ENCODE measurements at places on chromosomes 16 and 17. TPM values are rescaled to one million over a fixed set of nuclear protein-coding genes. Genes with fewer than 3 reads are reported as not detected.
A peak's percentile ranks its signal among the peaks of the same experiment; 100 is the strongest.

DNA sequence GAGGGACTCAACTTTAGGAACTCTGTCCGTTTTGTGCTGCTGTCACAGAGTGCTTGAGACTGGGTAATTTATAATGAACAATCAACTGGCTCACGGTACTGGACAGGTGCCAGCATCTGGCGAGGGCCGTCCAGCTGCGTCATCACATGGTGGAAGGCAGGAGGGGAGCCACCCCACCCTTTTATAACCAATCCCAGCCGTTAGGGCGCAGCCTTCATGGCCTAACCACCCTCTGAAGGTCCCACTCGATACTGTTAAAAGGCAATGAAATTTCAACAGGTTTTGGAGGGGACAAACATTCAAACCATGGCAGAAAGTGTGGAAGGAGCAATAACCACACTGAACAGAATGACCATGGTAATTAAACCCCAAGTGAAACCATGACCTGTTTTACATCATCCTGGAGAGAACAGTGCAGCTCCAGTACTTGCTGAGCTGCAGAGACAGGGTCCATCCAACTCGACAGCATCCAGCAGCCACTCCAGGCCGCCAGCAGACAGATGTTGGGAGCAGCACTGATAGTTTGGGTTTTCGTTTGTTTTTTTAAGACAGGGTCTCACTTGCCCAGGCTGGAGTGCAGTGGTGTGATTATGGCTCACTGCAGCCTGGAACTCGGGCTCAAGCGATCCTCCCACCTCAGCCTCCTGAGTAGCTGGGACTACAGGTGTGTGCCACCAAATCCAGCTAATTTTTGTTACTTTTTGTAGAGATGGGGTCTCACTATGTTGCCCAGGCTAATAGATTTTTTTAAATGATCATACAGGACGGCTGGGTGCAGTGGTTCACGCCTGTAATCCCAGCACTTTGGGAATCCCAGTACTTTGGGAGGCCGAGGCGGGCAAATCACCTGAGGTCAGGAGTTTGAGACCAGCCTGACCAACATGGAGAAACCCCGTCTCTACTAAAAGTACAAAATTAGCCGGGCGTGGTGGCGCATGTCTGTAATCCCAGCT is 11.0 kb downstream of the CHMP6 start:
- DNase-seq = peak; percentile 72

GRCh38 chr17:29158488-29159275 is 21.5 kb downstream of the MYO18A start:
- no peak for DNase-seq

DNA sequence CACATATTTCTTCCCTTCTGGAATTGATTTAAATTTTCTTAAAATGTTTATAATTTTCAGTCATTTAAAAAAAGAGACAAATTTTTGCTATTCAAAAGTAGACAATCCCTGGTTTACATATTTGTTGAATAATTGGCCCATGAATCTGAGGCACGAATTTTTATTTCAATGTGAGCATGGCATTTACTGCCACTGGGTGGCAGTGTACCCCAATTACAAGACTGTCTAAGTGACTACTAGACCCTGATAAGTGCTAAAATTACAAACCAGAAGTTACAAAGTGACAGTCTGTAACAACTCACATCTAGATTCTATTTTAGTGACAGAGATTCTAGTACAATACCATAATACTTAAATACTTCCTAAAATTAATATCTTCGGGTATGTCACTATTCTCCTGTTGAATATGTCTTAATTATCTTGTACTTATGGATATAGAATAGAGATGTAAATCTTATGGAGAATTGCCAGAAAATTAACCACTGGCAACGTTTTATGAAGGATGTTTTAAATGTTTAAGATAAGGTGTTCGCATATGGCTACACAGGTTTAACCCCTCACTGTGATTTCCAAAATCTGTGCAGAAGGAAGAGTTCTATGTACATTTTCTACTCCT is 235.8 kb downstream of the MAP2K4 start:
- DNase-seq = peak; percentile 15

GRCh38 chr16:48008011-48008525 is 147.7 kb downstream of the ABCC12 start:
- DNase-seq = no peak

GRCh38 chr16:15833541-15833940 is 23.3 kb downstream of the MYH11 start:
- DNase-seq = no peak

DNA sequence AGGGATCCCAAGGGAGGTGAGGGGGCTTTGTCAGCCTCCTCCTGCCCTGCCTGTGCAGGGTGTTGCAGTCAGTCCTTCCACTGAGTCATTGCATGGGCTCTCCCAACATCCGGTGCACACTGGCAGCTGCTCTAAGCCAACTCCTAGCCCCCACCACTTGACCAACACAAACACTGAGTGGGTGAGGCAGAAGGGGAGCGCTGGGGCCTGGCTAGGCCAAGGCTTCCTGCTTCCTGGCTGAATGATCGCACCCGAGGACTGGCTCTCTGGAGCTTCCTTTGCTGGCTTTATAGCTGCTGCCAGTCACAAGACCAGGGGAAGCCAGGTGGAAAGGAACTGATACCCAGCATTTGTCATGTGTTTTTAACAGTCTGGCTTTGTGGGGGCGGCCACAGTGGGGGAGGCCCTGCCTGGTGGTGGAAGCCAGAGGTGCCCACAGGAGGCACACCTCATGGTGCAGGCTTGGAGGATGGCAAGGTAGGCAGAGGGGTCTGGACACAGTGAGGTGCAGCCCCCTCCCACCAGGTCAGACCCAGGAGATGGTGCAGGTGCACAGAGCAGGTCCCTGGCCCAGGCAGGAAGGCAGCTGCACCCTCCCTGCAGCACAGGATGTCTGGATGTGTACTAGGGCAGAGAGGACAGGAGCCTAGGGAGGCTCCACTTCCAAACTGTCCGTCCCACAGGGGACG is 6.8 kb downstream of the MPG start:
- peak; percentile 76 for DNase-seq

GRCh38 chr17:74235040-74235581 is 21.7 kb downstream of the TTYH2 start:
- no peak for DNase-seq

- no peak for DNase-seq
Measured at GRCh38 chr17:80032614-80033171, 3.0 kb downstream of the TBC1D16 start.

DNA sequence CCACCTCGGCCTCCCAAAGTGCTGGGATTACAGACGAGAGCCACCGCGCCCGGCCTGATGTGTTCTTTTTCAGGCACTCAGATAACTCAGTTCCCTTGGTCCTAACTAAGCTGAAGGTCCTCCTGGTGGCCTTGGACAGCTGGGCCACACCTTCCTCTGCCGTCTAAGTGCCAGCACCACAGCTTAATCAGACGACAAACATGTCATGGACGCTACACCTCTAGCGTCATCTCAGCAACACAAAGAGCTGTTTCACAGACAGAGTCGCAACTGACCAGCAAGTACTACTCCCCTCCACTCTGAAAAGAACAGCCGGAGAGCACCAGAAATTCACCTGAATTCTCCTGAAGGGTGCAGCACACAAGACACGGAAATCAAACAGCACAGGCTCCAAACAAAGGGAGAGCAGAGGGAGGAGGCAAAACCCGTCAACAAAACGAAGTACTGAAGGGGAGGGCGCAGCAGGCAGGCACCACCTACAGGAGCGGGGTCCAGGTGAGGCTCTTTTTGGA is 4.4 kb downstream of the TRAP1 start:
- no peak for DNase-seq

- DNase-seq = no peak
Measured at GRCh38 chr16:80085606-80086005, 455.2 kb upstream of the DYNLRB2 start.

CTRB2 gene
- total RNA-seq = not detected

CD79B gene
- total RNA-seq = 2.2 TPM

SUPT6H gene
- total RNA-seq = 49.2 TPM

KRTAP3-2 gene
- total RNA-seq = not detected

CLDN7 gene
- 0.90 TPM for total RNA-seq

Data from heart right ventricle (tissue), 16 donors.